Activated CD4-positive, alpha-beta T cell treated with anti-CD3 and anti-CD28 coated beads, Interleukin-2, Interleukin-6, amounts not matched to agents 100 ng/mL and 50 ng/mL, durations not matched to agents 16 hours and 8 hours (primary cell): ENCODE measurements at places on chromosomes 7 and 10.
A peak's percentile ranks its signal among the peaks of the same experiment; 100 is the strongest.

DNA sequence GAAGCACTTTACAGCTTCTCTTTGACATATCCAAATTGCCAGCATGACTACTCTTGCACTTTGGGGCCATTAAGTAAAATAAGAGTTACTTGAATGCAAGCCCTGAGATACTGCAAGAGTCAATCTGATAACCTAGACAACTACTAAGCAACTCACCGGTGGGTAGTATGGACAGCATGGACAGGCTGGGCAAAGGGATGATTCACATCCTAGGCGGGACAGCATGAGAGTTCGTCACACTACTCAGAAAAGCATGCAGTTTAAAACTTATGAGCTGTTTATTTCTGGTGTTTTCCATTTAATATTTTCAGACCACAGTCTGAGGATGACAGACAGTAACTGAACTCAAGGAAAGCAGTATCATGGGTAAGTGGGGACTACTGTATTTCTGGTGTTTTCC, 84.0 kb downstream of the ORC5 start:
- DNase-seq = no peak

DNA sequence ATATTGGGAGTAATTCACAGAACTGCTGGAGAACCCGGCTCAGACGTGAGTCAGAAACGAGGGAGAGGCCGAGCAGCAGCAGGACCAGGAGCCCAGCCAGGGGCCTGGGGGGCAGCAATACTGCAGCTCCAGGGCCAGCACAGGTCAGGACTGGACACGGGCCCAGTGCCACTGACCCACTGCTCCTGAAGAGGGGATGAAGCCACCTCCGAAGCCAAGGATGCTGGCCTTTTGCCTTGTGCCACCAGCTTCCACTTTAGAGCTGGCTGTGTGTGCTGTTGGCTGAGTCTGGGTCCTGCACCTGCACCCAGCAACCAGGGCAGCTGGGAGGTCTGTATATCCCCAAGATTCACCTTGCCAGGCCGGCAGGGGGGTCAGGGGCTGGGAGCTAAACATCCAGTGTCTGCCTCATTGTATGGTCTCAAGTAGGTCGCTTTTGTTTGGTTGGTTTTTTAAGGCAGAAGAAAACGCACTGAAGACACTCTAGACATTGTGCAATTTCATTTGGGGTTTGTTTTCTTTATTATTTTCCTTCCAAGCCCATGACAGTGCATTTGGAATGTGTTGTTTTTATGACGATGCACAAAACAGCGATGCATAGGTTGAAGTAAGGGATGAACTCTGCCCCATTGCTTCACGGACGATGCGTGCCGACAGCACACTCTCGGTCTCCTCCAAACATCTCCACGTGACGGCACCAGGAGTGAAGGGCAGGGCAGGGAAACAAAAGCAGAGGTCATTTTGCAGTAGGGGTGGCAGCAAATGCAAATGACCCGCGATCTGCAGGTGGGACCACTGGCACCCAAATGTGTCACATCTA, 27.7 kb upstream of the INSIG1 start:
- no peak for DNase-seq

GRCh38 chr7:158044482-158044823, 543.2 kb downstream of the PTPRN2 start:
- DNase-seq = no peak

DNA sequence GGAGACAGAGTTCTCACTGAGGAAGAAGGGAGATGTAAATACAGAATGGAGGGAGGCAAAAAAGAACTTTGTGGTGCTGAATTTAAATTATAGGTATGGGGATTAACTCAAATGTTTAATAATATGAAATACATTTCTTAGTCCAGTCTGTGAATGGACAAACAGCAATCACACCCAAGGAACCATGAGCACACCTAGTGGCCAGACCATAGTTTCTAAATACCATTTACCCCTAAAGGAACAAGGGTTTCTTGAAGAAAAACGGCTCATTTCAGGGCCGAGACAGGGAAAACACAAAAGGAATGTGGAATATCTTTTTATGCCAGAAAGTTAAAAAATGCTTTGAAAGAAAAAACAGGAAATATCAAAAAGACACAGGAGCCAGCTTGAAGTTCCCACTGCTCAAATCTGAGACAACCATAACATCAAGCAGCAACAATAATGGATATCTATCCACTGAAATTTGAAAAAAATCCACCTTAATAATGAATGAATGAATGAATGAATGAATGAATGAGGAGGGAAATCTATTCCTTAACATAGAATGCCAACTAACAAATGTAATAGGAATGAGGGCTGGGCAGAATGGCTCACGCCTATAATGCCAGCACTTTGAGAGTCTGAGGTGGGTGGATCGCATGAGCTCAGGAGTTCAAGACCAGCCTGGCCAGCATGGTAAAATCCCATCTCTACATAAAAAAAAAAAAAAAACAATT, 8.6 kb downstream of the IPMK start:
- DNase-seq = no peak

DNA sequence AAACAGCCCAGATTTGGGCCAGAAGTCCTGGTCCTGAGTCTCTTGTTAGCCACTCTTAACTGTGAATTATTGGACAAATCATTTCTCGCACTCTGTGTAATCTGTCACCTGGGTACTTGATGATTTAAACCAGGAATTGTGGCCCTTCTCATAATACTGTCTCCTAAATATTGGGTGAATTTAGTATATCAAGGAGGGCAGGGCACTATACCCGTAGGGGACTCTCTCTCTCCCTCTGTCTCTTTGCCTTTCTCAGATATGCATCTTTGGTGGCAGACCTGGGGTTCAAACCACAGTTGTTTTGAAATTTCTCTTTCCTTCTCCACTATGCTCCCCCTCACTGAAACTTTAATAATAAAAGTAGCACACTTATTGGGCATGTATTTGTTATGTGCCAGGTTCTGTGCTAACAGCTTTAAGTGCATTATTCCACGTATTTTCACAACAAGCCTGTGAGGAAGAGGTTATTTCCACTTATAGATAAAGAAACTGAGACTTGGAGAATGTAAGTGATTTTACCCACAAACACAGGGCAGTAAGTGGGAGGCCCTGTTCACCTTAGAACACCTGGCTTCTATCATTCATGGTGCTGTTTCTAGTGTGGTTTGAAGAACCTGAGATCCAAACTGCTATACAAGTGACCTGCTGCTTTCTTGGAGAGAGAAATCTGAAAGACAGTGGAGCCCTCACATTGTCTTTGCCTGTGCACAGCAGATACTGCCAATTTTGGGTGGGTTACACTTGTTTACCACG, 11.8 kb downstream of the FAS start:
- peak; percentile 55 for DNase-seq
